Fibroblast of skin of back (primary cell): ENCODE measurements at places on chromosomes 4 and X.

- no peak for DNase-seq
Measured at GRCh38 chrX:40030205-40030604, 67.6 kb downstream of the BCOR start.

GRCh38 chr4:177283167-177283566, 26.5 kb upstream of the NEIL3 start:
- peak; percentile 76 for DNase-seq

DNA sequence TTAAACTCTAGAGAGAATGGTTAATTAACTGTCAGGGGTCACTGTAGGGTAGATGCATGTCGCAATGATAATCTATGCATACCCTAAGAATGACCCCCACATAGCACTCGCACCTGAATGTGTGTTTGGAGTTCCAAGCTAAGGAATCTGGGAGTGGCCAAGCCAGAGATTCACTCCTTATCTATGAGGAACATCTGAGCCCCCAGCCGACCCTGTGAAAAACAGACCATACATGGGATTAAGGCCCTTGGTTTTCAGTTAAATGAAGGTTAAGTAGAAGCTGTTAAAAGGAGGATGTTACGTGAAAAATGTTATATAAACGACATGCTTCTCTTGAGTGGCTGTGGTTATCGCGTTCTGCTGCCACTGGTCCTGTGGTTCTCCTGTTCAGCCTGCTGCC, 147.2 kb downstream of the RELL1 start:
- no peak for DNase-seq

GRCh38 chrX:97909245-97909644, 1025.5 kb downstream of the RPA4 start:
- DNase-seq: no peak

- peak; percentile 98 for DNase-seq
Measured at GRCh38 chr4:156946516-156947424, 24.8 kb downstream of the PDGFC start.

DNA sequence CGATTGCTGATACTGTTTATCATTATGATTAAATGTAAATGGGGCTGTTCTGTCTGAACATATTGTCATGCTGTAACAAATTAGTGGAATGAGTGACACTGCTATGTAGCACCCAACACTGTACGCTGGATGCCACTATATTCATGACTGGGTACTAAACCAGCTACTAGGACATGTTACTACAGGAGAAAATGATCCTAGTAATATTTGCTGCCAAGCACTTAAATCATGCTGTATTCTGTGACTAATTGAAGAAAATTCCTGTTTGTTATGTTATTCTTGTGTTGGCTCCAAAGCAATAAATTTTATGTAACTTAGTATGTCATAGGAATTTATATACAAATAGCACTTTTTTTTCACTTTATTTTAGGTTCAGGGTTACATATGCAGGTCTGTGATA, 804.2 kb downstream of the CENPC start:
- peak; percentile 67 for DNase-seq

DNA sequence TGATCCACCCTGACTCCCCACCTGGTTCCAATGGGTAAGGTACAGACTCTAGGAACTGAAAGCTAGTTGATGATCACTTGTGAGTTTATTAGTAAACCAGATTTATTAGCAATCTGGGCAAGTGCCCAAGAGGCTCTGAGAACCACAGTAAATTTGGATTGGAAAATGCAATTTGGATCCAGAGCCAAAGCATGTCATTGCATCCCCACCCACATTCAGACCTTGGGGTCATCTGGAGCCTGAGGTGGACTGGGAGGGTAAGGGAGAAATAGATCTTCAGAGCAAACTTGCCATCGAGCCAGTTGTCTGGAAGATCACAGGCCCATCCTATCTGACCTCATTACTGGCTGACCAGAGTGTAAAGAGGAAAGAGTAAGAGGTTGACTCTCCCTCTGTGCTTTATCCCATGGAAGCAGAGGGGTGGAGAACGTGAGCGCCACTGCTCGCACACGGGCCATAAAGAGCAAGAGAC, 78.7 kb upstream of the RASGEF1B start:
- no peak for DNase-seq

DNA sequence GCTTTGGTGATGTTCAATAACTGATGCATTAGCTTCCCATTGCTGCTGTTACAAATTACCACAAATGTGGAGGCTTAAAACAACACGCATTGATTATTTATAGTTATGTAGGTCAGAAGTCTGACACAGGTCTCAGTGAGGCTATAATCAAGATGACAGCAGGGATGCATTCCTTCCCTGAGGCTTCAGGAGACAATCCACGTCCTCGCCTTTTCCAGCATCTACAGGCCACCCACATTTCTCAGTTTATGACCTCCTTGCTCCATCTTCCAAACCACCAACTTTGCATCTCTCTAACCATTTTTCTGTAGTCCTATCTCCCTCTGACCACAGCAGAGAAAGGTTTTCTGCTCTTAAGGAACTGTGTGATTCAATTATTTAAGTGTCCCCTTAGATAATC, 92.5 kb downstream of the GASK1B start:
- no peak for DNase-seq
